ENCODE measurements at places on chromosomes 2 and 18. TPM values are rescaled to one million over a fixed set of nuclear protein-coding genes. Genes with fewer than 3 reads are reported as not detected.

DNA sequence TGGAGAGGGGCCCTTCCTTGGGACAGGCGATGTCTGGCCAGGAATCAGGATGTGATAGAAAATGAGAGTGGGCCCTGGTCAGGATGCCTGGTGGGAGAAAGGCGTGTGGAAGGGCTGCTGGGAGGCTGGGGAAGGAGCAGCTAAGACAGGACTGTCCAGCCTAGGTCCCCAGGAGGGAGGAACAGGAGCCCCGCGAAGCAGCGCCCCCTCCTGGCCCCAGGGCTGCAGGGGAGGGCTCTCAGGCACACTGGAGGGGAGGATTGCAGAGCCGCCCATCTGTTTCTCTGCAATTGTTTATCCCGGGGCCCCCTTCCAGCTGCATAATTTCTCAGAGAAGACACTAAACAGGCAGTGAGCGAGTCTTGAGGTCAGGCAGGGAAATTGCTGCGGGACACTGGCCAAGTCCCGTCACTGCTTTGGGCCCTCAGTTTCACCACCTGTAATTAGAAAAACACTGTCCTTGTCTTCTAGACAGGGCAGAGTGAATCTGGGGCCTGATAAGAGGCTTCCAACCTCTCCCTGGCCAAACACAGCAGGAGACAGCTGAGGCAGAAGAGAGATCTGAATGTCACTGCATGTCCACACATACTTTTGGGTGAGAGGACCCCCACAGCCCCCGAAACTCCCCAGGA lies 3.9 kb upstream of the NPPC start:
- no peak for DNase-seq

Gene NT5C1B
- total RNA-seq = not detected

DNA sequence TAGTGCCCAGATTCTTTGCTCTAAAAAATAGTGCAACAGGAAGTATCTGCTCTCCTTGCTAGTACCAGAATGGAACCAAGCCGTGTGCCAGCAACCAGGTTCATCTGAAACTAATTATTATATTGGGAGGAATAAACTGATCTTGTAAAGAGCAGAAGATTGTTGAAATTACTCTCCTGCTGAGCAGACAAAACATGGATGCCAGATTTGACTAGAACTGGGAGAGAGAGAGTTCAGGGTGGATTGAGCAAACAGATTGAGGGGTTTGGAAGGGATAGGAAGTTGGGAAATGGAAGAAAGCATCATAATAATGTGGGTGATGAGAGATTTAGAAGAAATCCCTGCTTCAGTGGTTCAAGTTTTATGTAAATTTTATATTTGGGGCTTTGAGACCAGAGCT lies 160.1 kb upstream of the RASGRP3 start:
- DNase-seq = no peak

GRCh38 chr2:20449501-20450200 lies 2.8 kb downstream of the RHOB start:
- peak; percentile 42 for DNase-seq

Gene SIX2
- 0.35 TPM for total RNA-seq

Gene DSG2
- total RNA-seq = 111 TPM

GRCh38 chr2:66563473-66563872 lies 128.5 kb downstream of the MEIS1 start:
- DNase-seq = no peak

Gene KCNJ3
- total RNA-seq = 0.10 TPM

Gene CRYBA2
- total RNA-seq = not detected

GRCh38 chr2:156672556-156673332 lies 236.6 kb downstream of the GPD2 start:
- DNase-seq = peak; percentile 8

DNA sequence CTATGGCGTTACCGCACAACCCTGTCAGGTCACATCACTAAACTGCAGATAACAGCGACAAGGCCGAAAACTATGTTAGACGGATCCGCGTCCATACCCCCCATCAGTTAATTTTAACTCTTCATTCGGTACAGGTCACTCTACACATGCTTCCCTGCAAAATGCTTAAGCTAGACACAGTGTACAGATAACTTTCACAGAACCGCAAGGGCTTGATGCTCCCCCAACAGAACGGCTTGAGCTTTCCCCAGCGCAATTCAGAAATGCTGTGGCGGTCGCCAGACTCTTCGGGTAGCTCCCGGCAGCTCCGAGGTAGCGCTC lies 283 bp upstream of the RBBP8 start:
- DNase-seq = no peak

GRCh38 chr2:101846973-101847372 lies 144.8 kb upstream of the IL1R2 start:
- no peak for DNase-seq

- no peak for DNase-seq
These were observed 22.1 kb downstream of the SERPINE2 start for GRCh38 chr2:224016963-224017362.

- DNase-seq = no peak
These were observed 56.7 kb upstream of the EML6 start for GRCh38 chr2:54666634-54667265.

Gene GALM
- 3.1 TPM for total RNA-seq

DNA sequence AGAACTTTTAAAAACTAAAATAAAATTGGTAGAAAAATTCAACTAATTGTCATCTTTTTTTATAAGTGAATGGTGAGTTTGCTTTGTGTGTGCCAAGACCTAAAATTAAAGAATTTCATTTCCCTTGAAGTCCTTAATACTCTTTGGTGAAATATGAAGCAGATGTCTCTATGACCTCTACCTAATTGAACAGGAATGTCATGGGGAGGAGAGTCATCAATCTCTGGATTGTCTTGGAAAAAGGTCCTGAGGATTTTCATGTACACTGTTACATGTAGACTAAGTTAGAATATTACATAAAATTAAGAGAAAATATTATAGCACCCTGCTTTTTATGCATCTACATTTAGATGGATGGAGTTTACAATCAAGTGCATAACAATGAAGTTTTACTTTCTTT lies 177.9 kb upstream of the LRP1B start:
- DNase-seq = no peak

Gene TMEFF2
- not detected for total RNA-seq

Measured in renal cortical epithelial cell (primary cell).